ENCODE measurements at places on chromosomes 4 and X.

DNA sequence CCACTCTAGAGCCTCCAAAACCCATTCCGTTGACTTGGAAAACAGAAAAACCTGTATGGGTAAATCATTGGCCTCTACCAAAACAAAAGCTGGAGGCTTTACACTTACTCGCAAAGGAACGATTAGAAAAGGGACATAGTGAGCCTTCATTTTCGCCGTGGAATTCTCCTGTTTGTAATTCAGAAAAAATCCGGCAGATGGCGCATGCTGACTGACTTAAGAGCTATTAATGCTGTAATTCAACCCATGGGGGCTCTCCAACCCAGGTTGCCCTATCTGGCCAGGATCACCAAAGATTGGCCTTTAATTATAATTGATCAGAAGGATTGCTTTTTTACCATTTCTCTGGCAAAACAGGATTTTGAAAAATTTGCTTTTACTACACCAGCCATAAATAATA is 60.8 kb downstream of the ZNF732 start:
- peak; percentile 39 for DNase-seq

GRCh38 chr4:112031712-112032328 is 113.4 kb upstream of the FAM241A start:
- DNase-seq: no peak

DNA sequence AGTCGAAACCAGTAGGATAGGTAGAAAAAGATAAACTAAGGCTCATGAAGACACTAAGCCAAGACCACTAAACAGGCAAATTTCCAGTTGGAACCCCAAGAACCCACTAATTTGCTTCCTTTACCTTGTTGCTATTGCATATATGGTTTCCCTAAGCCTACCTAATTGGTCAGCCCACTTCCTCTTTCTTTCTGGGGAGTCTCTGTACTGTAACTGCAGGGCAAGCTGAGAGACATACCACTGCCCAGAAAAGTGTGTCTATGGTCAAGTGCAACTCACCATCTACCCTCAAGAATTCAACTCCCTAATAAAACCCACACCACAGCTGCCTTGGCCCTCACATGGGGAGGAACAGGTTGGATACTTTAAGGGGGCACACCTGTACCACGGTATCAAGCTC is 28.6 kb downstream of the IDS start:
- no peak for DNase-seq

GRCh38 chr4:186764457-186764856 is 40.8 kb upstream of the FAT1 start:
- no peak for DNase-seq

DNA sequence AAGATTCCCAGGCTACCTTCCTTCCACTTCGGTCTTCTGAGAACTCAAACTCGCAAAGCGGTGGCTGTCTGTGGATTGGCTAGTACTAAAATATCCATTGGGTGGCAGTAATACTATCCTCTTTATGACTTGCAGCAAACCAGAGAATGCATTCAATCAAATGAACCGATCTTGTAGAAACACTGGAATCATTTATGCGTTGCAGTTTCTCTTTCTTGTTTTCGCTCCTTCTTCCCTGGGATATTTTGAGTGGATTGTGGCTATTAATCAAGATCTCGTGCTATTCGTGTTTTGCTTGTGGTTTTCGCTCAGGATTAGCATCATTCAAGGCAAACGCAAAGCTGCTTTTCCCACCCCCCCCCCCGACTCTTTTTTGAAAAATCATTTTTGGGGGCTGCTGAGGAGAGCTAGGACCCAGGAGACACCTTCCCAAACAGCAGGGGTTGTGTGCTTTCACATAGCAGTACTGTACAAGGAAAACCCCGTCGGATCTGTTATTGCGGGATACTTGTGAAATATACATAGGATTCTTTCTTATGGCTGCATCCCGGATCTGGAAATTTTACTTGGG is at the start of gene IL1RAPL1:
Gene IL1RAPL1 (plus strand): TSS at position 466 of the 571 bp plus-strand sequence.
- DNase-seq: no peak

DNA sequence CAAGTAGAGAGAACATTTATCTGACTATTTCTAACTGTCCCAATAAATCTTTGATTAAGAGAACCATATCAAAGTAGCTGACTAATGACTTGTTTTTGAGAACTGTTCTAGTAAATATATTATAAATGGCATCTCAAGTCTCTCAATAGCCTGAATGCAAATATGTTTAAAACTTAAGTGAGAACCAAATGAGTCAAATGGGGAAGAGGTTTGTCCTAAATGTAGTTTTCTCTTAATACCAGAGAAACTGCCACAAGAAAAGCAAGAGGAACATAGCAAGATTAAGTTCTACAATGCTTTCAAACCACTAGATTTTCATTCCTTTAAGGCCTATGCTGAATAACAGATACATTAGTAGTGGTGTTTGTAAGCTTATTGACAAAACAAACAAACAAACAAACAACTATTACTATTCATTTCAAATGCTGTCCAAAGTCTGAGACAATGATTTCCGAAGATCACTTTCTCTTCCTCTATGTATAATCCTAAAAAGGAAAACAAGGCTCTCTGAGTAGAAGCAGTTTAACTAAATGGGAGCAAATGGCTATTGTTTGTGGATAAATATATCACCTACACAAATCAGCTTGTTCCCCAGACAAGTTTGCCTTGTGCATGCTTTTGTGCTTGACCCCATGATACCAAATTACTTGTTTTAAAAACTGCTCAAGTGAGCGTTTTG is 408.4 kb upstream of the EMCN start:
- no peak for DNase-seq

- no peak for DNase-seq
These were observed 119.0 kb downstream of the REELD1 start for GRCh38 chr4:146333187-146333894.

GRCh38 chr4:137644201-137644600 is 111.9 kb upstream of the PCDH18 start:
- DNase-seq: no peak

GRCh38 chr4:28879178-28879577 is 1841.0 kb upstream of the PCDH7 start:
- no peak for DNase-seq

- DNase-seq: no peak
These were observed 89.1 kb upstream of the TET2 start for GRCh38 chr4:105057370-105058105.

GRCh38 chr4:105170711-105171110 is 24.0 kb downstream of the TET2 start:
- no peak for DNase-seq
